Progenitor cell of endocrine pancreas (in vitro differentiated cells): ENCODE measurements at places on chromosomes 6 and 20. TPM values are rescaled to one million over a fixed set of nuclear protein-coding genes. Genes with fewer than 3 reads are reported as not detected.

DNA sequence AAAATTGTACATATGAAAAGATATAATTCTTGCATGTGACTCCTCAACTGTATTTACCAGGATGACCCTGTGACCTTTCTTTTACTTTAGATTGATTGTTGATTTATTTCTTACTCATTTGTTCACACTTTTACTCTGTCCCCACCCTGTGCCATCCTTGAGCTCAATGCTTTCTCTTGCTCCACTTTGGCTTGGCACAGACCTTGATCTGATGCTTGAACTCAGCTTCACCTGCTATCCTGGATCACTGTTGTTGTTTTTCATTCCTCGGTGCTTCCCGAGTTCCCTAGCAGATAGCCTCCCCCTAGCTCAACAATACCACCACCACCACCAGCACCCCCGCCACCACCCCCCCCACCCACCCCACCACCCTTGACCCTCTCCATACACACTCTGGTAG lies 102.1 kb downstream of the EYA4 start:
- H3K27me3 ChIP-seq: no peaks in the 10 kb centered on the region
- no peak for DNase-seq
- H3K36me3 ChIP-seq: no peaks in the 10 kb centered on the region
- no peak overlapping the region for H3K4me3 ChIP-seq
- no peak overlapping the region for H3K27ac ChIP-seq

DNA sequence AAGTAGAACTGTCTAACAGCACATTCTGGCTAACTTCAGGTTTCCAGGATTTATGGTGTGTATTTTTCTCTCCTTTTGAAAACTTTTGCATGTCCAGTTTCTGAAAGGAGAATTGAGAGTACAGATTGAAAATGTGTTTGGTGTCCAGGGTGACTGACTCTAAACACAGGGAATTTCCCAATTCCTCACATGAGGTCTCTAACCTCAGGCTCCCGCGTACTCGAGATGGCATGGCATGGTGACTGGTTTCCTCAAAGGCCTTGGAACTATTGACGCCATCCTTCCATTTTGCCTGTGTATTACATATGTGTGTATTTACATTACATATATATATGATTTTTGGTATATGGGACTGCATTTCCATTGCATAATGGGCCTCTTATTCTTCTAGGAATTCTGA lies 52.5 kb downstream of the PRND start:
- DNase-seq: no peak
- H3K36me3 ChIP-seq: no peaks in the 10 kb centered on the region
- peaks cover 3% of the 10 kb centered on the region for H3K27me3 ChIP-seq
- no peaks in the 10 kb centered on the region for H3K4me1 ChIP-seq
- no peak overlapping the region for H3K27ac ChIP-seq
- no peak overlapping the region for H3K4me3 ChIP-seq

GRCh38 chr6:227812-228338 lies 64.4 kb upstream of the DUSP22 start:
- H3K27ac ChIP-seq: no peak overlapping the region
- DNase-seq: no peak
- H3K36me3 ChIP-seq: no peaks in the 10 kb centered on the region

DNA sequence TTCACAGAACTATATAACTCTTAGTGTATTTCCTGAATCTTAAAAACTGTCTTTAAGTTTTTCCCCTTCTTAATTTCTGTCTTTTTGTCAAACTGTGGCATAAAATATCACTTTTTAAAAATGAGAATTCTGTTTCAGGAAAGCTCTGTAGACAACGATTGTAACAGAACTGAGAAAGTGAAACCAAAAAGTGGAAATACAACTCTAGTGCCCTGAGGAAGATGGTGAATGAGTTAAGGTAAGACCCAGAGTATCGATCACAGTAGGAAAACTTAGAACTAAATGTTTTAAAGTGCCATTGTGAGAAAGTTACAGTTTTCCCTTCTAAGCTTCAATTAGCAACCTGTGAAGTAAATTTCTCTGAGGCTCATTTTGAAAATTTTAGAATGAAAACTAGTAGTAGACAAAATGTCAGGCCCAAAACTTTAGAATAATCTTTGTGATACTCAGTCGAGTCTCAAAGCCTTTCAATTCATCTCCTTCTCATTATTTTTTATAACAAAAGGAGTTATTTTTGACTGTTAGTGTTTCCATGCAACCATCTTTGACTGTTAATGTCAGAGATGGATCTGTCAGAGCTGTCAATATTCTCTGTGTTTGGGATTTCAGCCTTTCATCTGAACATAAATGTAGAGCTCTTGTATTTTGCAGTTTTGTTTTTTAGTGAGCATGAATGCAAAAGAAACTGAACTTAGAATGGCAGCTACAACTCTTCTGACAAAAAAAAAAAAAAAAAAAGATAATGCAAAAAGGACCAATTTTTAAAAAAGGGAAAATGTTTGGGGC lies 19.0 kb upstream of the TRDN start:
- no peak for DNase-seq
- no peaks in the 10 kb centered on the region for H3K36me3 ChIP-seq
- no peaks in the 10 kb centered on the region for H3K4me1 ChIP-seq
- no peak overlapping the region for H3K27ac ChIP-seq

- H3K27ac ChIP-seq: no peak overlapping the region
- H3K27me3 ChIP-seq: no peaks in the 10 kb centered on the region
- DNase-seq: no peak
Measured at GRCh38 chr6:90131614-90132423, 164.8 kb downstream of the BACH2 start.

GRCh38 chr6:33508935-33509926 lies 54.9 kb downstream of the ZBTB9 start:
- H3K4me3 ChIP-seq: no peak overlapping the region
- no peak overlapping the region for H3K27ac ChIP-seq
- no peak for DNase-seq
- H3K4me1 ChIP-seq: peaks cover 10% of the 10 kb centered on the region
- H3K27me3 ChIP-seq: peaks cover 22% of the 10 kb centered on the region
- H3K36me3 ChIP-seq: no peaks in the 10 kb centered on the region

DNA sequence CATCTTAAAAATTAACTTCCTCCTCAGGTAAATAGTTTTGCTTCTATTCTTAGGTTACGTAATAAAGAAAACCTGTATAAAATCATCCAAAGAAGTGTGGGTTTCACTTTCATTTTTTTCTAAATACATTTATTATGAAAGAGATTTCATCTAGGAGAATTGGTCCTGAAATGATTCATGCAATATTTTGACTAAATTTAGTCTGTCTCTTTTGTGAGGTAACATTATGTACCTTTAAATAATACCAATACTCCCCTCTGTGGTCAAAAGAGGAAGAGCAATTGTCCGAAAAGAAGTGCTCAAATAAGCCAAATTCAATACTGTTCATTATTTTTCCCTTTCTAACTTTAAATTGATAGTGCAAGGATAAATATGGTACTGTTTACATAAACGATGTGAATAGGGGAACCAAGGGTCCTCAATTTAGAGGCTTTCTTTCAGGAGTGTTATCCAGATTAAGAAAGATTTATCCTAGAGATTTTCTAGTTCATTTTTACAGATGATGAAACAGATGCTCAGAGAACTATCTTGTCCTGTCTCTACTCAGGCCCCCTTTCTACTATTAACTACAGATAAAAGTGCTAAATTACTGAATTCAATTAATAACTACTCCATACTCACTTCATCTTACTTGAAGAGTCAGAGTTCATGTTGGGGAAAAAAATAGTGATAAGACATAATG lies 26.2 kb downstream of the CYP39A1 start:
- no peaks in the 10 kb centered on the region for H3K4me1 ChIP-seq

The BPIFB2 gene
- total RNA-seq: not detected in 2 replicates

The TNFRSF6B gene
- not detected in 2 replicates for total RNA-seq
